ENCODE measurements at places on chromosomes 3 and 15. TPM values are rescaled to one million over a fixed set of nuclear protein-coding genes. Genes with fewer than 3 reads are reported as not detected.

The PLSCR2 gene
- total RNA-seq = not detected

The ZKSCAN7 gene
- total RNA-seq = 3.6 TPM

The TPRG1 gene
- total RNA-seq = 16.4 TPM

The SPSB4 gene
- total RNA-seq = not detected

The ACKR4 gene
- not detected for total RNA-seq

The PARP16 gene
- total RNA-seq = 11.3 TPM

The FSTL1 gene
- total RNA-seq = 0.23 TPM

The TLR9 gene
- 0.23 TPM for total RNA-seq

The CFAP100 gene
- total RNA-seq = not detected

The BBX gene
- 42.9 TPM for total RNA-seq

All from activated CD8-positive, alpha-beta memory T cell treated with anti-CD3 and anti-CD28 coated beads for 36 hours (primary cell).